ENCODE measurements at places on chromosomes 7 and 10.

GRCh38 chr10:70258216-70258615, 25.0 kb upstream of the PPA1 start:
- DNase-seq: no peak

GRCh38 chr7:111026343-111026742, 64.6 kb upstream of the LRRN3 start:
- no peak for DNase-seq

GRCh38 chr7:38628630-38629385, 2.4 kb downstream of the AMPH start:
- no peak for DNase-seq

GRCh38 chr7:47330026-47330425, 251.9 kb downstream of the TNS3 start:
- no peak for DNase-seq

DNA sequence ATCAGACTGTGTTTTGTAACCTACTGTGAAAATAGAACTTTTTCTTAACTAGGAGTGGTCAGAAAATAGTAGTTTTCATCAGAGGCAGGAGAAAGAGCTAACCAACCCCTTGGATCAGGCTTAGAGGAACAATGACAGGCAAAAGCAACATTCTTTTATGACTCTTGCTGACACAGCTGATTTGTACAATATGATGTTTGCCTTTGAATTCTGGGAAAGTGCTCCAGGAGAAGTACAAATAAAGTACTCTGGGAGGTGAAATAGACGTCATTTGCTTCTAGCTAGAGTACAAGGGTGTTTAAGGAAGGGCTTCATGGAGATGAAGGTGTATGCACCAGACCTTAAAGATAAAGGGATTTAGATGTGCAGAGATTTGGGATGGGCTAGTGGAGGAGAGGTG, 75.1 kb upstream of the KIAA1217 start:
- DNase-seq: no peak

DNA sequence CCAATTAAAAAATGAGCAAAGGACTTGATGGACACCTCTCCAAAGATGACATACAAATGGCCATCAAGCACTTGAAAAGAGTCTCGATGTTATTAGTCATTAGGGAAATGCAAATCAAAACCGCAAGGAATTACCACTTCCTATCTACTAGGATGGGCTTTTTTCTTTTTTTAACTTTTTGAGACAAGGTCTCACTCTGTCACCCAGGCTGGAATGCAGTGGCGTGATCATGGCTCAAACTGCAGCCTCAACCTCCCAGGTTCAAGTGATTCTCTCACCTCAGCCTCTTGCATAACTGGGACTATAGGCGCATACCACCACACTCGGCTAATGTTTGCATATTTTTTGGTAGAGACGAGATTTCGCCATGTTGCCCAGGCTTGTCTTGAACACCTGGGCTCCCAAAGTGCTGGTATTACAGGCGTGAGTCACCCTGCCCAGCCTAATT, 13.6 kb downstream of the NKX1-2 start:
- DNase-seq: no peak

DNA sequence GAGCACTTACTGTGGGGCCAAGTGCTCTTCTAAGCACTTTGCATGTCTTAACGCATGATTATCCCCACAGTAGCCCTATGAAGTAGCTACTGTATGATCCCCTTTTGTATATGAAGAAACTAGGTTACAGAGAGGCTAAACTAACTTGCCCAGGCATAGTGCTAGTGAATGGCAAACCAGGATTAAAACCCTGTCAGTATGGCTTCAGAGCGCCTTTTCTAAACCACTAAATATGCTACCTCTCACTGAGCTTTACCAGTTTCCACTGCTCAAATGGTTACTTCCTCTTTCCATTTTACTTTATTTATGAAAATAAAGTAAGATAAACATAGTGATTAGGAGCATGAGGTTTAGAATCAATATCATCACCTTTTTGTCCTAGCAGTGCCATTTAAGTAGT, 73.6 kb downstream of the PODXL start:
- DNase-seq: no peak

DNA sequence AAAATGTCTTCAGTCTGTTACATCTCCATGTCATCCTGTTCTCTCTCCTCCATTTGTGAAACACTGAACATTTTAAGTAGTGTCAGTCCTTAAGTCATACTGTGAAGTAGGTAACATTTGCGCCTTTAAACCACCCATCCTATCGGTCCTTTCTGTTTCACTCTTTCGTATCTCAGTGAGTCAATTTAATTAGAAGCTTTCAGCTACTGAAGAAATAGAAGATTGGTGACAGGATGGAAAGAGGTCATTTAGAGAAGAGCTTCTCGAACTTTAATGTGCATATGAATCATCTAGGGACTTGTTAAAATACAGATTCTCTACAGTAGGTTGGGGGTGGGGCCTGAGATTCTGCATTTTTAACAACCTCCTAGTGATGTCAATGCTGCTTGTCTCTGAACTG, 113.4 kb downstream of the SRI start:
- DNase-seq: no peak

DNA sequence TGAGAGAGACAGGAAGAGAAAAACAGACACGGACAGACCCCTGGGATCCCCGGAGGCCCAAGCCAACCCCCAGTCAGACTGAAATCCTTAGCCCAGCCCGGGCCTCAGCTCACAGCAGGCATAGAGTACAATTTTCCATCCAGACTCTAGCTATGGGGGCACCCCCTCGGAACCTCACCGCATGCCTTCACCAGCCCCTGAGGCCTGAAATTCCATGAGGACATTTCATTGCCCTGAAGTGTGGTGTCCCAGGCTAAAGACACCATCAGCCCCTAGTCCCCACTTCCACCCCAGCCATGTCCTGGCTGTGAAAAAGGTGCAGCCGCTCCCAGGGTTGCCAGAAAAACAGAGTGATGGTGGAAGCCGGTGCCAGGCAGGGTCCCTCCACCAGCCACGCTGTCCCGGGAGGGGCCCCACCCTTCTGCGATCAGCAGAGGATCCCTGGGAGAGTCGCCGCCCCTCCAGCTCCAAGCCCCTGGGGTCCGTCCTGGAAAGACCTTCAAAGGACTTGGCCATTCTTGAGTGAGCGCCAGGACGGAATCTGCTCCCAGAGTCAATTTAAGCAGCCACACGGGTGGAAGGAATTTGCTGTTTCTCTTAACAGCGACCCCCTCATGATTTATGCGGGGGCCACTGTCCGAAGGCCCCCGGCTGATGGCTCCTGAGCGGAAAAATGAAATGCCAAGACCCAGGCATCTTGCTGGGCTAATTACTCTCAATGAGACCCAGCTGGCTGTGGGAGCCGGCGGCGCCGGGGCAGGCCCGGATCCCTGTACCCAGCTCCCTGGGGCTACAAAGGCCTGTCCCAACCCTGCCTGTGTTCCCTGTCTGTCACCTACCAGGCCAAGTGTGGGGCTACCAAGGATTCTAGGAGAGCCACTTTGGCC, 23.2 kb downstream of the MYL10 start:
- DNase-seq: no peak

DNA sequence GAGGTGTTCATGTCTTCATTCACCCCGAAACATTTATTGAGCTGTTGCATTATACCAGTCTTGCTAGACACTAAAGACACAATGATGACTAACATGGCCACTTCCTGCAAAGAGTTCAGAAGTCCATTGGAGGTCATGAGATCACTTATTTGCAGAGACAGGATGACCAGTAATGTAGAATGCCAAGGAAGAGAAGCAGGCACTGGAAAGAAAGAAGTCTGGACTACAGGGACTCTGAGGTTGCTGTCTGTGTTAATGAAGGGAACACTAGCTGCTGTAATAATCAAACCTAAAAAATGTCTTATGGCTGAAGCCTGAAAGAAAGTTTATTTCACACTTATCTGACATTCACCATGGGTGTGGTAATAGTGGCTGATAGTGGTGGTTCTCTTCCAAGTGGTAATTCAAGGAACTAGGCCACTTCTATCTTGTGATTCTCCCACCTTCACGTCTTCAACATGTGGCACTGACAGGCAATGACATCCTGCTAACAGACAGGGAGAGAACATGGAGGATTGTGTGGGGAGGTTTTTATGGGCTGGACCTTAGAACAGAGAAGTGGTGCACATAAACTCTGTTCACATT, 89.2 kb upstream of the MKLN1 start:
- DNase-seq: no peak

DNA sequence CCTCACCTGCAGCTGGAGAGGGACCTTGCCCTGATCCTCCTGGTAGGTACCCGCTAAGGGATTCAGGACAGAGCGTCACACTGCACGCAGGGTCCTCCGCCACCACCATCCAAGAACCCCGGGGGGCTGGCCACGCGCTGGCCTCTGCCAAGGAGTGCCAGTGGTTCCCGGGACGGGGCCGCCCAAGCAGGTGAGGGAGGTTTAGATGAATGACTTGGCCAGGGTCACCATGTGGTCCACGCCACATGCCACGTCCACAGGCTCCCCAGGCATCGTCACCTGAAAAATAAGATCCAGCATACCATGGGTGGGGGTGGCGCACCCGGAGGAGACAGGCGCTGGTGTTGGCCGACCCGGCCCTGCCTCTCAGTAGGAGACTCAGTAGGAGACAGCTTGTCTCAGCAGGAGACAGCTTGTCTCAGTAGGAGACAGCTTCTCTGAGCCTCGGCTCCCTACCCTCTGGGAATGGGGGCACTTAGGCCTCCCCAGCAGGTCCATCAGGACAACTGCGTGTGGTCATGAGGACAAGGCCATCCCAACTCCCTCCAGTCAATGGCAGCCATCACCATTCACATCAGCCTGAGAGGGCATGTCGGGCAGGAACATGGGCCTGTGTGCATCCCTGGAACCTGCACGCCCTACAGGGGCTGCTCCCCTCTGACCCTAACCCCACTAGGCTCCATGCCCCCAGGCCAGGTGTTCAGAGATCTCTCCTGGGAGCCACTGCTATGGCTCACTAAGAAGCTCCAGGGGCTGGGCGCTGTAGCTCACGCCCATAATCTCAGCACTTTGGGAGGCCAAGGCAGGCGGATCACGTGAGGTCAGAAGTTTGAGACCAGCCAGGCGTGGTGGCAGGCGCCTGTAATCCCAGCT, 30.5 kb downstream of the RCC1L start:
- DNase-seq: no peak

DNA sequence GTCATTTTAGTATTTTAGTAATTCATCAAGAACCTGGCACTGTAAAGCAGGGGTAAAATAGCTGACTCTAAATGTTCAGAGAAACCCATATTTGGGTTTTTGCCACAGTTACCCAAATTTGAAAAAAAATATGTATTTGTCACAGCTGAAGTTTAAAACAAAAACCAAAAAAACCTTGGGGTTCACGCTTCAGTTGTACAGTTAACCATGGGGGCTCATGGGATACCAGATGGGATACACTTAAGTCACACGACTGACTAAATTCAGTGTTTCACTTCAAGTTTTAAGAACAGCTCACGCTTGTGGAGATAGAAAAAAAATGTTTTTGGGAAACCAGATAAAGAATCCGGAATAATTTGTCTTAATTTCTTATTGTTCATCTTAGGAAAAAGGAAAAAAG, 2.1 kb downstream of the ARL3 start:
- DNase-seq: no peak

- DNase-seq: no peak
Observed at GRCh38 chr7:107080099-107080505, 35.6 kb downstream of the PRKAR2B start.

DNA sequence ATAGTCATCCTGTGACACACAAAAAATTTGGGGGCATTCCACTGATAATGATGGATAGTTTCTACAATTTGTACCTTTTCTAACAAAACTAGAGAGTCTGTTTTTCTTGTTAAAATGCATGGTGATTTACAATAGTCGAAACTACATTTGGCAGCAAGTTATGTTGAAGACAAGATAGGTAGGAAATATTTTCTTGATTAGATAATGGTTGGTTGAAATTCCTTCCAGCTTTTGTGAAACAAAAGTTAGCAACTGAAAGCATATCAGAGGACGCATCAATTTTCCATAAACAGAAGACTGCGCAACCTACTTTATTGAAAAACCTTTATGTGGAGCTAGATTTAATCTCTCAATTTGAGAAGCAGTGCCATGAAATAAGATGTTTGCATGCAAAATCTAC, 155.8 kb upstream of the GLI3 start:
- DNase-seq: no peak

- DNase-seq: no peak
Observed at GRCh38 chr7:116439841-116440549, 59.5 kb upstream of the CAV2 start.

DNA sequence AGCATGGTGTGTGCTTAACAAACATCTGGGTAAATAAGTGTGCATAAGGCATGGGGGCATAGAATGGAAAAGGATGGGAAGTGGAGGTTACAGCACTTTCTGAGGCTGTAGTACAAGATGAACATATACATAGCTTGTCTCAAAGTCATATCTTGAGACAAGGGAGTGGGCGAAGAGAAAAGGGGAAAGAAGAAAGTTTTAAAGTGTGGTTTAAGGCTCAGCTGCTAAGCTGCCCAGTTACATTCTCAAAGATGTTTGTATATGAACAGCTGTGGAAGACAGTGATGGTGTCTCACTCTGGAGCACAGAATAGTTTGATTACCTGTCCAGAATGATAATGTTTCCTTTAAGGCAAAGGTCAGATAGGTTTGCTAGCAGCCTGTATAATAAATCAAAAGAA, 61.9 kb upstream of the LANCL2 start:
- DNase-seq: no peak

DNA sequence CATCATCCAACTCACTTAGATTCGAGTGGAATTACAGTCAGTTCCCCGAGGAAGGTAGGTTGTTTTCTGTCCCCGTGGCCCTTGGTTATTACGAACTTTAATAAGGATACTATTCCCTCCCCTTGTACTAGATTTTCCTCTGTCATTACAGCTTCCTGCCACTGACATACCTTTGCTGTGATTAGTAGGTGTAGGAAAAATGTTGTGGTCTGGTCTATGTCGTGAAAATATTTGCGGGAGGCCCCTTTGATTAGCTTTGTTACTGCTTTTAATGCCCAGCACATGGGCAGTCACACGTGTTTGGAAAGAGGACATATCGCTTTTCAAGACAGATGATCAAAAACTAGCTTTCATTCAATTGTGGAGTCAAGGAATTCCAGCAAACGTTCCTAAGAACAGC, 92.2 kb downstream of the GATA3 start:
- no peak for DNase-seq

- DNase-seq: no peak
Observed at GRCh38 chr7:108802650-108803049, 233.0 kb downstream of the DNAJB9 start.

GRCh38 chr10:131937836-131938235, 37.0 kb downstream of the PPP2R2D start:
- DNase-seq: no peak

Data from type B pancreatic cell (in vitro differentiated cells).